ENCODE measurements at places on chromosomes 1 and 21.

GRCh38 chr1:4404854-4405590 lies 249.4 kb upstream of the AJAP1 start:
- DNase-seq, result no peak

- DNase-seq, result no peak
Observed at GRCh38 chr1:93537924-93538323, 90.0 kb downstream of the FNBP1L start.

DNA sequence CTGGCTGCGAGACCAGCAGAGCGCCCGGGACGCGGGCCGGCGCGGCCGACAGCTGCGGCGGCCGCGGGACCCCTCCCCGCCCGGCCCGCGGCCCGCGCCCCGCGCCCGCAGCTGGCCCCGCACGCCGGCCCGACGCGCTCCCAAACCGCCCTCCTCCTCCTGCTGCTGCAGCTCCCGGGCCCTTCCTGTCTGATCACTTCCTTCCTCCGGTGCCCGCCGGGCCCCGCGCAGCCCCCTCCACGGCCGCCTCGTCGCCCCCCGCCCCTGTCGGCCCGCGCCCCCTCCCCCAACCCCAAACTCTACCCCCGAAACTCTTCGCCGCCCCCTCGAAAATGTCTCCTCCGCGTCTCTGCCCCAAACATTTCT lies 594 bp downstream of the LUZP1 start:
- DNase-seq, result no peak

DNA sequence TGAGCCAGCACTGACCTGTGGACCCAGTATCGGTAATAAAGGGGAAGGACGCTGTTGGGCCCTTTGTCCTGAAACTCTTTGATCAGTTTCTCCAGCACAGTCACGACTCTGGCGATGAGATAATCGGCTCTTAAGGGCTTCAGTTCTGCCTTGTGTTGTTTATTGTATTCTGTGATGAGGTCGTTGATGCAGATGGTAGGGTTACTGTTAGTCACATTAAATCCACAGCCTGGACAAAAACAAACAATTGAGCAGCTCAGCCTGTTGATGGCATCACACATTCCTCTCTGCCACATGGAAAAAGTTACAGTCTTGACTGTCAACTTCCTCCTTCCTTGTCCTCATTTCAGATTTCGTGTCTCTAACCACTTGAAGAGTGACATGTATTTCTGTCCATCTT lies 57.6 kb downstream of the SIM2 start:
- no peak for DNase-seq

GRCh38 chr1:52713590-52713989 lies 12.7 kb upstream of the ZYG11B start:
- no peak for DNase-seq

- no peak for DNase-seq
Observed at GRCh38 chr1:10625076-10625475, 150.3 kb downstream of the PEX14 start.

GRCh38 chr1:24951337-24951736 lies 21.3 kb upstream of the RUNX3 start:
- no peak for DNase-seq

DNA sequence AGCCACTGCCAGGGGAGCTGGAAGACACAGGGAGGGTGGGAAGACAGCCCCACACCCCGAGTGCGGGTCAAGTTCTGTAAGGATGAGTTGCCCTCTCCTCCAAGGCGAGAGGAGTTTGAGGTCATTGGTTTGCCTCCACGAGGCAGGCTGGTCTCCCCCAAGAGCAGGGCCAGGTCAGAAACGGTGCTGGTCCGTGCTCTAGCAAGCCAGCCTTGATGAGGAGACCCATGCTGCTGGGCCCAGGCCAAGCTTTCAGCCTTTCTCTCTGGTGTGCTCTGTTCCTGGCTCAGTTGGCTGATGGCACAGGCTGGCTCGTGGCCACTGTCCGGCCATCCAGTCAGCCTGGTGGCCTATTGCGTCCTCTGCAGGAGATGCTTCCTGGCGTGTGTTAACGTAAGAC lies 12.0 kb upstream of the PCBP3 start:
- DNase-seq, result no peak

DNA sequence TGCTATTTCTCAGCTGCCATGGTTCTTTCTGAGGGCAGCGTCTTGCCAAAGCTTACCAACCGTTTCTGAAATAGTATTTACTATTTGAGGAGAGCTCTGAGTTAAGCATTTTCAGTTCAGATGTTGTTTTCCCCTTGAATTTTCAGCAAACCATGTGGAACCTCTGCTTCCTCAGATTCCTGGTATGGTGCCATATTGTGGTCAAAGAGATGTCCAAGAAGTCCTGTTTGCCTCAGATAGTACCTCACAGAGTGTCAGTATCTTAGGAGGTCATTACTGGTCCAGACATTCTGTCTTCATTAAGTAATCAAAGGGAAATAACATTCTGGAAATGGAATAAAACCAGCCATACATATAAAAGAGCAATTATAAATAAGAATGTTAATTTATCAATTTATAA lies 36.6 kb downstream of the VANGL2 start:
- DNase-seq, result no peak

GRCh38 chr1:151511636-151512215 lies 539 bp downstream of the CGN start:
- DNase-seq, result no peak

DNA sequence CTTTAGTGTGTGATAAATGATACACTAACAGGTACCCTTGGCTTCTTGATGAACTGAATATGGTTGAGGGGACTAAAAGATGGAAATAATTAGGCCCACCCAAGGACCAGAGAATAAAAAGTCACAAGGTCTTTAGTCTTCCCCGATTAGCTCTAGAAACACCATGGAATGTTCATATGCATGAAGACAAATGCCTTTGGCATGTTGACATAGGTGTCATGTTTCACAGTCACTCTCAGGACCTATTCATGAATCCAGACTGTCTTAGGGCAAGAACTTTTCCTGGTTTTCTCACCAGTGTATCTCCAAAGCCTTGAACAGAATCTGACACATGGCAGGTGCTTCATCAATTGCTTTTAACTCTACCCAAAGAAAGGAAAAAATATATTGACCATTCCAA lies 412.8 kb downstream of the AJAP1 start:
- DNase-seq, result no peak

- no peak for DNase-seq
Observed at GRCh38 chr1:223341121-223341520, 22.9 kb downstream of the SUSD4 start.

DNA sequence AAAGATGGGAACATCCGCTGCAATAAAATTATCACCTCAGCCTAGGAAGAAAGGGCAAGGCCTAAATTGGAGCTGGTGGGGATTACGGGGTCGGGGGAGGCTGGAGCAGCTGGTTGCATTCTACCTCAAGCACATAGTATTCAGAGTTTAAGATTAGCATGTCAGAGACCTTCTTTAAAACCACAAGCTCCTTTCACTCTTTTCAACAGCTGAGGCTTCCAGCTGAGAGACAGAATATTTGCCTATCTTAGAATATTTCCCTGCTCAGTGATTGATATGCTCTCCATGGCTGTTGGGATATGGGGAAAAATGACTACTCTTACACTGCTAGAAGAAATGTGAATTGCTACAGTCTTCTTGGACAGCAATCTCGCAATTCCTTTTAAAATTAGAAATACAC lies 248.6 kb downstream of the TBX15 start:
- DNase-seq, result no peak

- no peak for DNase-seq
Observed at GRCh38 chr1:244046907-244047611, 4.0 kb upstream of the ZBTB18 start.

DNA sequence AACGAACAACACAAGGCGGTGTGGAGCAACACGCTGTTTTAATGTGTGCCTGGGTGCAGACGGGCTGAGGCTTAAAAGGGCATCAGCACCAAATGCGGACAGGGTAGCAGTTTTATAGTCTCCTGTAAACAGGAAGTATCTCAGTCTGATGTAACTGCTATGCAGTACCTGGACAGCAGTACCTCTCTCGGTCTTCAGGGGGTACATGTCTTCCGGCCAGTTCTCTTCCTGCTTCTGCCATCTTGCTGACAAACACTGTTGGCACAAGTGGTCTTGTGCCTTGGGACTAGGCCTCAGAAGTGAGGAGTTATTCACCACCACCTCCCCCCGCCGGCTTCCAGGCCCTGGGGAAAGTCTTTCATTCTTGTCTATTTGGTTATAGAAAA lies 49.7 kb upstream of the APOBEC4 start:
- no peak for DNase-seq

DNA sequence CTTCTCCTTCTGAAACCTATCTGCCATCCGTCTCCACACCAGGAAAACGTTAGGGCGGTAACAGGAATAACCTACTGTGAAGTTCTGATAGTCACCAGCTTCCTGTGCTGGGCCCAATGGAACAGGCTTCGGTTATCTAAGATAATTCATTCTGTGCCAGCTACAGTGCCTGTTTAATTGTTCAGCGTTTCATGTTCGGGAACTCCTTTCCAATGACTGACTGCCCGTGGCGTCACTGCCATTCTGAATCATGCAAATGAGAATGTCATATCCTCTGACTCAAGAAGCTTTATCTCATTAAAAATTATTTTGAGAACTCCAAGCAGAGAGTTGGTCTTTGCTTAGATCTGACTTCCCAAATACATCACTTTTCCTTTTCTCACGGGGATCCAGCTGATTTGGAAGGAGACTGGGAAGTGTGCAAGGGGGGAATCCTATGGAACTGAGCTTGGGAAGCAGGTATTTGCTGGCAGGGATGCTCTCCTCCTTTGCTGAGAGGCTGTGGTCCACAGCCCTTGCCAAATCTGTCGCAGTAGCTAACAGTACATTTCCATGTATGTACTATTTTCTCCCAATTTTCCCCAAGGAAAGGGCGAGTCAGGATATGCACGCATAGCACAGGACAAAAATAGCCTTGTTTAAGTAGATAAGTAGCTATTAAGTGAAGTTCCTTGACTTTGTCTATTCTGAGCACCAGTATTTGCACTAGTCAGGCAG lies 358.7 kb downstream of the LTN1 start:
- no peak for DNase-seq

DNA sequence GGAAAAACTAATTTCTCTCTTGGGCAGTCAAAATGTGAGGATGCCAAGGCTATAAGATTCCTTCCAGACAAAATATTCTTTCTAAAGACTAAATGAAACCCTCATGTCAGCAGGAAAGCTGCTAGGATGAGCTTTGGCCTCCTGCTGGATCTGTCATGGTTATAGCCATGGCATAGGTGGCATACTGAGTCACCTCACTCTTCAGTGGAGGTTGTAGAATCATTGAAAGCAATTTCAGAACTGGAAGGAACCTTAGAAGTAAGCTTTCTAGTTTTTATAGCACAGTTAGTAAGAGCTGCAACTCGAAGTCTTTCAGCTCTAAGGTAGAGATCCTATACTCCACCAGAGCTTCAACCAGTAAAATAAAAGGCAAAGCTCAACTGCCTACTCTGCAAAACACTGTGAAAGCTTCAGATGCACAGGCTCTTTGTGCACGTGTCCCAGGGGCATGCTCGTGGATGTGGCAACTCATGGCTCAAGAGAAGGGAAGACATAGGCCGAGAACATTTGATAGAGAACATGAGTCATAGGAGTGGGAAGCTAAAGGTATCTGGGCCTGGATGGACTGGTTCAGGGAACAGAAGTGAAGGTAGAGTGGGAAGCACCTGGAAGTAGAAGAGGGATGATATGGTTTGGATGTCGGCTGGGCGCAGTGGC lies 5.8 kb downstream of the AVPR1B start:
- DNase-seq, result no peak

- DNase-seq, result no peak
Observed at GRCh38 chr1:232384171-232384883, 245.6 kb downstream of the SIPA1L2 start.

- DNase-seq, result no peak
Observed at GRCh38 chr1:176854121-176854520, 310.4 kb downstream of the ASTN1 start.

GRCh38 chr1:172818841-172819527 lies 160.1 kb downstream of the FASLG start:
- DNase-seq, result no peak

DNA sequence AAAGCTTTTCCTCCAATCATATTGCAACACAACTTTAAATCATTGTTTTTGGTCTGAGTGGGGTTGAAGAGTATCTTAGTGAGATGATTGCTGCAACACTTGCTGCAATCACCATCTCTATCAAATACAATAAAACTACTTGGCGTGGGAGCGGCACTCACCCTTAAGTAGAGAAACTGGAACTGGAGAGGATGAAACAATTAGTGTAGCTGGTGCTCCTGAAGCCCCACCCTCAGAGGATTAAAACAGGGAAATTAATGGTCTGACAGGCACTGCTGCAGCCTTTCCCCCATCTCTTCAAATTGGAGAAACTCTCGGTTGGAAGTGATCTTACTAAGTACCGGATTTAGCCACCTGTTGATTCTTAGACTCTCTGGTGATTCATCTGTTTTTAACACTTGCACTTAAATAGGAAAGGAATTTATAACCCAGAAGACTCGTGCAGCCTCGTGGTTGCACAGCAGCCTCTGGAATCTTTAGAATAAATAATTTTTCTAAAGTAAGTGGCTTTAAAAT lies 80.5 kb upstream of the KIF26B start:
- no peak for DNase-seq

DNA sequence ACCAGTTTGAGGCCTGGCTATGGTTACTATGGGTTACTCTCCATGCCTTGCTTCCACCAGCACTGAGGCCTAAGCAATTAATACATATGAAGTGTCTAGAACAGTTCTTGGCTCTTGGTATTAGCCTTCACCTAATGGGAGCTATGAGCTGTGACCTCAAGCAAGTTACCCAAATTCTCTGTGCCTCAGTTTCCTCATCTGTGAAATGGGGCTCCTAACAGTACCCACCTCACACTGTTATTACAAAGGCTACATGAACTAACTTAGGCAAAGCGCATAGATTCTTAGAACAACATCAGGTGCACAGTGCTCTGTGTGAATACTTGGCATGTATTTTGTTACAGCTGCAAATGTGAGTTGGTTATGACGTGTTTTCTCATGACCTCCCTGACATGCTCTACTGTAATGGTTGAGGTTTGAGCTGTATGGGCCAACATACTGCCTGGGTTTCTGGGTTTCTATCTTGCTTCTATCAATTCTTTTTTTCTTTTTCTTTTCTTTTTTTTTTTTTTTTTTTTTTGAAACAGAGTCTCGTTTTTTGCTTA lies 26.5 kb downstream of the CDCP2 start:
- no peak for DNase-seq

GRCh38 chr1:37068897-37069296 lies 34.6 kb upstream of the GRIK3 start:
- no peak for DNase-seq

DNA sequence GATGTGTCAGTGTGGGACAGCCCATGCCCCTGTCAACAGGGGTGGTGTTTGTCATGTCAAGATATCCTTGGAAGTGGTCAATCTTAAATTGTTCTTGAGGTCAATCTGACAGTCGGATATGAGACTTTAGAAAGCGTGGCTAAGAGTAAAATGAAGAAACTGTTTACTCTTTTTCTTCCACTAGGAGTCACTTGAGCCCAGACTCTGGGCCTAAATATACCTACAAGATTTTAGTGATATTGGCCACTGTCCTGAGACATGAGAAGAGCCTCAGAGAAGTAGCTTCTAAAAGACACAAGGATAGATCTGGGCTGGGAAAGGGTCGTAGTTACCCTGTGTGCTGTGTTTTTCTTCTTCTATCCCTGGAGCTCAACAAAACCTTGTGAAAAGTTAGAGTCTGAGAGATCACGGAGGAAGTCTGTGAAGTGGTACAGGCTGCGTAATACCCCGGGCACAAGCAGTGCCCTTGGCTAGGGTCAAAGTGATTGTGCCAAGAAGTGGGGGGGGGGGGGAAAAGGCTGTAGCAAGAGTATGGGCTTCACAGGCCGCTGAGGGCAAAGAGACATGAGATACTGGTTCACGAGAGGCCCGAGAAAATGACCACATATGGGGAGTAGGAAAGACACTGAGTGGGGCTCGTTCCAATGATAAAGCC lies 355.2 kb upstream of the GREM2 start:
- DNase-seq, result no peak

- peak; percentile 15 for DNase-seq
Observed at GRCh38 chr1:110337704-110338308, 1.4 kb upstream of the RBM15 start.

- no peak for DNase-seq
Observed at GRCh38 chr1:201537891-201538611, 876 bp upstream of the NAV1 start.

Measured in right renal pelvis (tissue), 4 donors.